ENCODE measurements at places on chromosomes 3 and 15.

- DNase-seq = no peak
These were observed 192.6 kb downstream of the RAP2B start for GRCh38 chr3:153354641-153355040.

- DNase-seq = no peak
These were observed 793 bp downstream of the SLC30A4 start for GRCh38 chr15:45521596-45522327.

- DNase-seq = no peak
These were observed 196.1 kb downstream of the GOLGA6L6 start for GRCh38 chr15:20345401-20345958.

DNA sequence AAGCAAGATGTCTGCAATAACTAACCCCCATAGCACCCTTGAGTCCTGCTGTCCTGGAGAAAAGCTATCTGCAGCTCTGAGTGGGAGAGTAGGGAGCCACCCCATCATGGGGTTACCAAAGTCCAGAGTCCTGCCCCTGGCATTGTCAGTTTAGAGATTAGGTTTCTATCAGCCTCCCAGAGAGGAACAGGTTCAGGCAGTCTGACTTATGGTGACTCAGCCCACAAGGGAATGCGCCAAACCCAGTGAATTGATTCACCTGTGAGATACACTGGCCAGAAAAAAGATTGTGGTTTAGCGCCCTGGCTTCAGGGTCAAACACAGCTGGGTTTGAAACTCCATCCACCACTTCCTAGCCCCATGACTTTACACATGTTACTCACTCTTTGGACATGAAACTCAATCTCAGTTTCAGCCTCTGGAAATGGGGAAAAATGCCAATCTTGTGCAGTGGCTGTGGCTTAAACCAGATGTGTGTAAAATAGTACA, 263.6 kb upstream of the HES1 start:
- peak; percentile 93 for DNase-seq

DNA sequence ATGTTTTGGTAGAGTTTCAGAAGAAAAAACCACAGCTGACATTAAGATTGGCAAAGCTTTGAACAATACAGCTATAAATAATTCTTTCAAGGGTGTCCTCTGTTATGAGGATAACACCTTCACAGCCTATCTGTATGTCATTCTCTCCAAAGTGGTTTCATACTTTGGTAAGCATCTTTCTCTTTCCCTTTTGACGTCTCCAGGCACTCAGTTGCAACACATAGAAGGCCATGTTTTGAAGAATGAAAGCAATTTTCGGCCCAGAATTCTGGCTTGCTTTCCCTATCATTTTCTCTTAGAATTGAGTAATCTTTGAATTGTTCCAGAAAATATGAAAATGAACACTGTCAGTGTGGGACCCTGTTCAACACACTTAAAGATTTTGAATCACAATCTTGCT, 200.0 kb upstream of the CBLB start:
- no peak for DNase-seq

- DNase-seq = no peak
These were observed 84.7 kb downstream of the RBPMS2 start for GRCh38 chr15:64690578-64691296.

DNA sequence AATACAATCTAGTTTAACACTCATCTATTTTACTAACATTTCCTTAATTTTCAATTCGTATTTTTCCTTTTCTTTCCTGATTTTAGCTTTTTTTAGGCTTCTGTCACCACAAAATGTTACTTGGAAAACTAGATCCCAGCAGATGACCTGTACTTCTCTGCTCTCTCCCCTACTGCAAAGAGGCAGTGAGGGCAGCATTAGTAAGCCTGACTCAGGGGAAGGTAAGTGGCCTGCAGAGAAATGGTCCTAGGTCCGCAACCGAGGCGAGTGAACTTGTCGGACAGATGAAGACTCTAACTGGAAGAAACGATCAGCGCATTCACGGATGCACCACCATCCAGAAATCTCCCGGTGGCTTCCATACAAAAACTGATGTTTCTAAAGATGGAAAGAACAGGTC, 20.4 kb downstream of the TMEM43 start:
- no peak for DNase-seq

Measured in epithelial cell of proximal tubule (primary cell).